ENCODE measurements at places on chromosomes 3 and 15.
A peak's percentile ranks its signal among the peaks of the same experiment; 100 is the strongest.

DNA sequence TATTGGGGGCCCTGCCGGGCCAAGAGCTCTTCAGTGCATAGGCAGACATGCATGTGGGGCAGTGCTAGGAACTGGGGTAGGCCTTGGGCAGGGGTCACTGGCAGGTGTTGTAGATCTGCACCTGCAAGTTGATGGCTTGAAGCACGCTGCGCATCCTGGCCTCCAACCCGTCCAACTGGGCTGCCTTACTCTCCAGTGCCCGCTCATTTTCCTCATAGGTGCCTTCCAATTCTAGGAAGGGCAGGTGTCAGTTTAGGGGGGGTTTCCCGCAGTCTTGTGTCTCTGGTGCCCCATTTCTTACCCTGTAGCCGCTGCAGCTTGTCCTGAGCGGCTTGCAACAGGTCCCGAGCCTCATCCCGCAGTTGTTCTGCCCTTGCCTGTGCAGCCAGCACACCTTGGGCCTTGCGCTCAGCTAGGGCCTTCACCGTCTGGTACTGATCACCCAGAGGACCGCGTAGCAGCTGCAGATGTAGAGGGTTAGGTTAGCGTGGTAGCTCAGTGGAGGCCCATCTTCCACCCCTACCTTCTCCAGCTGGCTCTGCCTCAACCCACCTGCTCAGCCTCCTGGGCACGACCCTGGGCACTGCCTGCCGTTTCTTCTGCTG lies 611 bp upstream of the USP19 start:
- DNase-seq, result no peak

- DNase-seq, result no peak
Measured at GRCh38 chr15:81880833-81881232, 165.0 kb downstream of the MEX3B start.

GRCh38 chr3:76554707-76555106 lies 485.2 kb upstream of the ROBO2 start:
- DNase-seq, result no peak

DNA sequence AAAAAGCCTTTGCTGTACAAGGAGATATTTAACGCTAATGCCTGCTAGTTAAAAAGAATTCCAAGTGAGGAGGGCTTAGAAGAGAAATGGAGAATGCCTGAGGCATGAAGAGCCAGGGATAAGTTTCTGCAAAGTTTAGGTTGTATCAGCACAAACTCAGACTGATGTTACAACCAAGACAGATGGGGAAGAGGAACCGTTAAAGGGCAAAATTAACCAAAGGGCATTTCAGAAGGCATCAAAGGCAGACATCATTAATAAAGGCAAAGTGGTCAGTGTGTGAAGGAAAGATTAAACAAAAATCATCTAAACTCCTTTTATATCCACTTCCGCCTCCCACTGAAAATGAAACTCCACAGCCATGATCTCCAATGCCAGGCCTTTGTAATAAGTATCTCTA lies 7.0 kb downstream of the MYO5A start:
- DNase-seq, result no peak

DNA sequence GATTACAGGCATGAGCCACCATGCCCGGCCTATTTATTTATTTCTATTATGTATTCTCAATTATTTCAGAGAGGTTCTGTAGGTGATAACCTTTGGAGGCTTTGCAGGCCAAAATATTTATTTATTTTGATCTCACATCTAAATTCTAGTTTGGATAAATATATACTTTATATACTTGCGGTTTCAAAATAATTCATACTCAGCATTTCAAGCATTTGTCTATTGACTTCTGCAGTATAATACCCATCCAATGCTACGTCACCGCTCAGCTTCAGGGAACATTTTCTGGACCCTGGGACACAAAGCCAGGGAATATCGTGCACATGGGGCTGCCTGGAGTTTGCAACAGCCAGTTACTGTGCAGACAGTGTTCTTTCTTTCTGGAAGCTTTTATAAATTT lies 22.6 kb downstream of the CGGBP1 start:
- no peak for DNase-seq

GRCh38 chr15:96418146-96418545 lies 87.6 kb downstream of the NR2F2 start:
- DNase-seq, result no peak

- DNase-seq, result no peak
Measured at GRCh38 chr3:32186097-32186496, 52.4 kb upstream of the CMTM8 start.

GRCh38 chr15:31434588-31435260 lies 108.1 kb downstream of the KLF13 start:
- peak; percentile 76 for DNase-seq

DNA sequence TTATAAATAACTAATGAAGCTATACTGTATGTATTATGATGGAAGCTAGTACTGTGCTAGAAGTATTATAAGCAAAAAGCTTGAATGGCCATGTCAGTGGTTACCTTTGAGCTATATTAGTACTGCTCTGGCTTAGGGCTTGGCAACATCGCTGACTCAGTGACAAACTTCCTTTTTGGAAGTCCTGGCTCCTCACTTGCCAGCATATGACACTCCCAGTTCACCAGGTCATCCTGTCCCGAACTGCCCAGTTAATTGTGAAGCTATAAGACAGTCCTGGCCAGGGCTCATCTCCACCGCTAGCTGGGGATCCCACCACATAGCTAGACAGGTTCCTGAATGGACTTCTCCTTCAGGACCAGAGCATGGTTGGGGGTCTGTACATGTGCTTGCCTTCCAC lies 31.9 kb downstream of the RAB8B start:
- DNase-seq, result no peak

- no peak for DNase-seq
Measured at GRCh38 chr3:105352976-105353375, 13.7 kb upstream of the ALCAM start.

DNA sequence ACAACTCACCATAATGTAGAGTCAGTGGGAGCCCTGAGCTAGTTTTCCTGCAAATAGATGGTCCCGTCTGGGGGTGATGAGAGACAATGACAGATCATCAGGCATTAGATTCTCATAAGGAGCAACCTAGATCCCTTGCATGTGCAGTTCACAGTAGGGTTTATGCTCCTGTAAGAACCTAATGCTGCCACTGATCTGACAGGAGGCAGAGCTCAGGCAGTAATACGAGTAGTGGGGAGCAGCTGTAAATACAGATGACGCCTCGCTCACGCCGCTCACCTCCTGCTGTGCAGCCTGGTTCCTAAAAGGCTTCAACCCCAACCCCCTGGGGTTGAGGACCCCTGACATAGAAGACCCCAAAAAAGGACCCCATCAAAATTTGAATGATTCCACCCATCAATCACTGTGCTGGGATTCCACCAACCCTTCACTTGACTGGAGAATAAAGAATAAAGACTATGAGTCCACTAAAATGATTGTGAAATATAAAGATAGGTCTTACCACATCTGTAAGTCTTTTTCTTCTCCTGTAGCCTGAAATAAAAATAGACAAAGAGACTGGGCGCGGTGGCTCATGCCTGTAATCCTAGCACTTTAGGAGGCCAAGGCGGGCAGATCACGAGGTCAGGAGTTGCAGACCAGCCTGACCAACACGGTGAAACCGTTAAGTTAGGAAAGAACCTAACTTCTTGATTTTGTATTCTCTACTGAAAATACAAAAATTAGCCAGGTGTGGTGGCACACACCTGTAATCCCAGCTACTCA lies 9.9 kb upstream of the UBL7 start:
- DNase-seq, result no peak

- DNase-seq, result no peak
Measured at GRCh38 chr15:48498828-48499227, 146.7 kb downstream of the FBN1 start.

DNA sequence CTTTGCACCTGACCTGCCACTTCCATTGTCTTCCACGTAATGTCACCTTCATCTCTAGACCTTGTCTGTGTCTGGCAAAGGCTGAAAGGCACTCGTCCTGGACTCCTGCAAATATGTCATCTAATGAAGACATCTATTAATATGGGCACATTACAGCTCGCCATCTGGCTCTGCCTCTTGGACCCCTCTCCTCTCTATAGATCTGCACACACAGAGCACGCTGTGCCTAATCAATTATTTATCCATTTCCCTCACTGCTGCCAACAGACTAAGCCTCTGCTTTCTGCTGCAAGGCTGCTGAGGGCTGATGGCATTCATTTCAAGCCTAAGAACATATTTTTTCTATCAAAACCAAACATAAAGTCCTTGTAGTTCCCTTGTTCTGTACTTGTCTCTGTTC lies 573.0 kb downstream of the TUSC7 start:
- no peak for DNase-seq

- no peak for DNase-seq
Measured at GRCh38 chr15:31440754-31441311, 114.2 kb downstream of the KLF13 start.

DNA sequence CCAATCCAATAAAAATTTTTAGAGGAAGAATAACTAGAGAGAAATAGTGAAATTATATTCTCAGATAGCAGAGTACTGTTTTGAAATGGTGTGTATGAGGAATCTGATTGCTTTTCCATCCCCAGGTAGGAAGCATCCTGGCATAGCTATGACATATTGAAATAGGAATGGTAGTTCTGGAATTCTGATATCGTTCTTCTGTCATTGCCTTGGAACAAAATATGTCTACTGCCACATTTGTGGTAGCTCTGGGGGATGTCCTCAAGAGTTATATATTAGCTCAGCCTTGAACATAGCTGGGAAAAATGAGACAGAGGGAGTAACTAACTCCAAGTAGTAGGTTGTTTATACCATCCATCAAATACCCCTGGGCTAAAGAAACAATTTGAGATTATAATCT lies 950.7 kb downstream of the MCTP2 start:
- DNase-seq, result no peak

DNA sequence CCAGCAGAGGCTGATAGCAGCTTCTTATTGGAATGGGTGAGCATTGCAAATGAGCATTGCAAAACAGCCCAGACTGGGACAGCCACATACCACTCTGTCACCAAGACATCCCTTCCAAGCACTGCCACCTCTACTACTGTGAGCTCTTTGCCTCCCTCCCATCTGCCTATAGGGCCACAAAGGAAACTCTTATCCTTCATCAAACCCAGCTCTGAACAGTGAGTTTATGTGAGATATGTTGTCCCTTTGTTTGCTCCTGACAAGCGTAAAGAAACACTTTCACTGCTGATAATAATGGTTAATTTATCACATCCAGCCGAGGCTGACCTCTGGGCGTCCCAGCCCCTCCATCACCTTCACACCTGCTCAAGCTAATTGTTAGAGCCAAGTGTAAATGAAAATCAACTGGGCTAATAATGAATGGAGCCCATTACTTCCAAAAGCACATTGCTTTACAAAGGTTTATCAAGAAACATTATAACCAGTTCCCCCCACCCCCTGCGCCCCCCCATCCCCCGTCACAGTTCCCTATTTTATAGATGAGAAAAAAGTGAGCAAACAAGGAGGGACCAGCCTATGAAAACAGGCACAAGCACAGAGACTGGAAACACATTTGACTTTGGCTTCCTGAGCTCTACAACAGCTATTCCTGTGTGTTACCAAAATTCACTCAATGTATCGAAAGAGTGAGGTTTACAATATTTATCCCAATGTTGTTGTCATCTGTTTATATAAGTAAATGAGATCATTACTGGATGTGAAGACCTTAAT lies 146.3 kb downstream of the ANXA2 start:
- no peak for DNase-seq

DNA sequence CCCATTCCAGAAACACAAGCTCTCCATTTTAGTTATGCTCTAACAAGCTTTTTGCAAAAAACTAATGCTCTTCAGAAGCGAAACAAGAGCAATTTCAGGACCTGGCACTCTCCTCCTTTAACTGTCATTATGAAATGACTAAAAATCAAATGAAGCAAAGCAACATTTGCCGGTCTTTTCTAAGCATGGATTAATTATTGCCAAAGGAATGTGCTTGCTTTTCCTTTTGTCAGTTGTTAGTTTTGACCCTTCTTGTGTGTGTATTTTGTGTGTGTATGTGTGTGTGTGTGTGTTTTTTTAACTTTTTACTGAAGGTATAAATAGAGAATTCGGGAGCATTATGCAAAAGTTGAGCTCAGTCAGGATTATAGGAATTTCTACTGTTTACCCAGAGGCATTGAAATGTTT lies 509.1 kb downstream of the TUSC7 start:
- no peak for DNase-seq

DNA sequence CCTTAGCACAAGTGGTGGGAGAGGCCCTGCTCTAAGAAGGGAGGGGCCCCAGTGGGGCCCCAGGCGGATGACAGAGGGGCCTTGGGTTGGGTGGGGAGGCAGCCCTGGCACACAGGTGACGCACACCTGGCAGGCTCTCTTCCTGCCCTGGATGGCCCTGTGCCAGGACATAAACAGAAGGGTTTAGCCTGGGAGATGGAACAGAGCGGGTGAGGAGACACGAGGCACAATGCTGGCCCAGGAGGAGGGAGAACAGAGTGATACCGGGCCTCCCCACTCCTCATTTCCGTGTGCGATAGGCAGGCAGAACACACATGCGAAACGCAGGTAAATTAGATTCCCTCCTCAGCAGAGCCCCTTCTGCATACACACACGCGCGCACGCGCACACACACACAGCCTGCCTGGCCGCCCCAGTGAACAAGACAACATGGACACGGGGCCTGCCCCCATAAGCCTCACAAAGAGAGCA lies 39.8 kb downstream of the IDH2 start:
- DNase-seq, result no peak

DNA sequence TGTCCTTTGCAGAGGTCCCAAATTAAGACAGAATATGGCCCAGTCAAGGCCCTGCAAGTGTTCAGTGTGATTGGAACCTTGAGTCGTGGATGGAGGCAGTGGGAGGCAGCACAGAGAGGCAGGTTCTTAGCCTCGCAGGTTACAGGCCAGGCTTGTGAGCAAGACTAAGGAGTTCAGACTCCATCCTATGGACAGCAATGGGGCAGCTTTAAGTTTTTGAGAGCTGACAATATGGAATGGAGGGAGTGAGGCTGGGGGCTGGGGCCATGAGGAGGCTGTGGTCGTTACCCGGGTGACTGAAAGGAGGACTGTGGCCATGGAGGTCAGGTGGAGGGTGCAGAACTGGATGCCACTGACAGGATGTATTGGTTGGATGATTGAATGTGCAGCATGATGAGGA lies 74.1 kb upstream of the PRR23C start:
- DNase-seq, result no peak

DNA sequence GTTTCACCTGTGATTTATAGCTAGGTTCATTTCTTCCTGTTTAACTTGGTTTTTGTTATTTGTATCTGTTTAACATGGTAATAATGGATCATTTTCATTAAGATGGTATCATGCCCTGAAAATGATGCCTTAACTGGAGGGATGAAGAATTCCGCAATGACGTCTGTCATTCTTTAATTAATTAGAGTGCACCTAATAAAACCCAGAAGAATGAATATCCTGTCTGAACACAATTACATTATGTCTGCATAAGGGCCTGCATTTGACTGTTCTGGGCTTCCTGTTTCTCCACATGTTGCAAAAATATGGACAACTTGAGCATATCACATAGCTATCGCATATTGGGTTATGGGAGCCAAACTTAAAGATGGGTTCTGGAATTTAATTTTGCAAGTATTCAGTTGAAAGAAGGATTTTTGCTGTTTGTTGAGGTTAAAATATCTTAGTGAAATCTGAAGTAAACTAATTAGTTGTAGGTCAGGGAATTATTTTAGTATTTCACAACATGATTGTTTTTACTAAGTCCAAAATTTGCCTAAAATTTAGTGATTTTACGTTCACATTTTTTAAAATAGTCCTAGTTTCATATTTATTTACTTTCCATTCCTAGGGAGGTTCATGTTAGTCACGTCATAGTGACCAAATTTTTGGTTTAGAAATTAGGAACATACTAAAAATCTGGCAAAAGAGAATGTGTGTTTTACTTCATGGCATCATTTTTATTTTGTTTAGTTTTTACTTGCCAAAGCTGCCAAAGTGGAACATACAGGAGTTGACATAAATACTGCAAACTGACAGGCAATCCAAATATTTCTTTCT lies 321.0 kb upstream of the TGFBR2 start:
- DNase-seq, result no peak

GRCh38 chr15:77855871-77856270 lies 221.6 kb downstream of the TBC1D2B start:
- DNase-seq, result no peak
